ENCODE measurements at places on chromosomes 2 and 18.

GRCh38 chr2:234745347-234745746 lies 206.5 kb upstream of the SH3BP4 start:
- no peak for DNase-seq

DNA sequence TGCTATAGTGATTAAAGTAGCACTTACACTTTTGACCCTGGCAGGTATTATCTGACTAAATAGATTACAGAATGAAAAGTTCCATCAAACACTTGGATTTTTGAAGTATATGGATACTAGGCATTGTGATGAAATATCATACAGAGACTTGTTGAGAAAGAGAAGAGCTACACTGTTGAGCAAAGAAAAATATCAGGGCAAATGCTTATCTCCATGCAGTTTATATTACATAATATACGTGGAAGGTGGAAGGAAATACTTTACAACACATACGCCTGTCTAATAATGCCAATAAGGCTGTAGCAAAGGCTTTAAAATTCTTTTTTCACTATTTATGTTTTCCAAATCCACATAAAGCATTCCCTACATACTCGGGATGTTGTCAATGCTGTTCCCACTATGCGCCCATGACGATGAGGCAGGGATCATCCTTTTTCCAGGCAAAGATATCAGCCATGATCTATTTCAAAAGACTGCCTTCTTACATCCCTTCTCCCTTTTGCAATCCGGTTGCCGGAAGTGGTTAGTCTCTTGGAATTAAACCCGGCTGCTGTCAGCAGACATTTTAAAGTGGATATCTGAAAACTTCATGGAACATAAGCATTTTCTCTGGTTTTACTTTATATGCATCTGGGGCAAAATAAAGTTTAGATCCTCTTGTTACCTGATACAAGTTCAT lies 92.6 kb upstream of the ITGA4 start:
- DNase-seq: peak; percentile 75

DNA sequence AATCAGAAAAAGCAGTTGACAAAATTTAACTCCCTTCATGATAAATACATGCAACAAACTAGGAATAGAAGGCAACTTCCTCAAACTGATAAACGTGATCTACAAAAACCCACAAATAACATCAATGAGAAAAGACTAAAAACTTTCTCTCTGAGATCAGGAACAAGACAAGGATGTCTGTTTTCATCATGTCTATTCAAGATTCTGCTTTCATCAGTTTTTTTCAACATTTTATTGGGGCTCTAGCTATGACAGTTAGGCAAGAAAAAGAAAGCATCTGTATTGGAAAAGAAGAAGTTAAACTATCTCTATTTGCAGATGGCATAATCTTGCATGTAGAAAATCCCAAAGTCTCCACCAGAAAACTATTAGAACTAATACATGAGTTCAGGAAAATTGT lies 12.3 kb upstream of the CHST10 start:
- DNase-seq: no peak

DNA sequence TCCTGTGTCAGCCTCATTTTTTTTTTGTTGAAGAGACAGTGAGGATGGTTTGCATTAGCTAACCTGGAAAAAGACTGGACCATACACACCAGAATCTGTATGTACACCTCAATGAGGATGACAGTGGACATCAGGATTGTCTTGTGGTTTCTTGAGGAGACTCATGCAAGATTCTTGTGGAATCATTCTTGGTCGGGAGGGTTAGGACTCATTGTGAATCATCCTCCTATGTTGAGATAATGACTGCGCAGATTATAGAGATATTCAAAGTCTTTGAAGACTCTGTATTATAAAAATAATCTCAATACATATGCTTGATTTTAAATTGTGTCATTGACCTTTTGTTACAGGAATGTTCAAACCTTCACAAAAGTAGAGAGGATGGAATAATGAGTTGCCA lies 49.1 kb upstream of the DOCK10 start:
- peak; percentile 21 for DNase-seq

DNA sequence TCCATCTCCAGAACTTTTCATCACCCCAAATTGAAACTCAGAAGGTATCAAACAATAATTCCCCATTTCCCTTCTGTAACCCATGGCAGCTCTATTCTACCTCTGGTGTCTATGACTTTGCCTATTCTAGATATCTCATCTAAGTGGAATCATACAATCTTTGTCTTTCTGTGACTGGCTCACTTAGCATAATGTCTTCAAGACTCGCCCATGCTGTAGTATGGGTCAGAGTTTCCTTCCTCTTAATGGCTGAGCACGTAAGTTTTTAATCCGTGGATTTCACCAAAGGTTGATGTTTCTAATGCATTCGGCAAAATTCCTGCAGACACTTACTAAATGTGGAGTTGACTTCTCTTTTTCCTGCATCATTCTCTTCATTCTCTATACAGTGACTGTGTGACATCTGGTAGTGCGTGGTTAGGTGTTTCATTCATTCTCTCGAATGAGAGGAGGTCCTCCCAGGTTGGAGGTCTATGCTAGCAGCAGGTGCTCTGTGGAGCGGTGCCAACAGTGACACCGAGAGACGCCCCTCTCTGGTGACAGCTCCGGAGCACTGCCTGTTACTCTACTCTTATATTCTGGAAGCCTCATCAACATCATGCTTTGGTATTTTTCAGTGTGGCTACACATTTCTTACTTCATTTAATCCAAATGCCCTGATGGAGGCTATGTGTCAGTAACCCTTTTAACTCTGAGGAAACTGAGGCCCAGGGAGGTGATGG lies 50.1 kb downstream of the ATOH8 start:
- DNase-seq: no peak

DNA sequence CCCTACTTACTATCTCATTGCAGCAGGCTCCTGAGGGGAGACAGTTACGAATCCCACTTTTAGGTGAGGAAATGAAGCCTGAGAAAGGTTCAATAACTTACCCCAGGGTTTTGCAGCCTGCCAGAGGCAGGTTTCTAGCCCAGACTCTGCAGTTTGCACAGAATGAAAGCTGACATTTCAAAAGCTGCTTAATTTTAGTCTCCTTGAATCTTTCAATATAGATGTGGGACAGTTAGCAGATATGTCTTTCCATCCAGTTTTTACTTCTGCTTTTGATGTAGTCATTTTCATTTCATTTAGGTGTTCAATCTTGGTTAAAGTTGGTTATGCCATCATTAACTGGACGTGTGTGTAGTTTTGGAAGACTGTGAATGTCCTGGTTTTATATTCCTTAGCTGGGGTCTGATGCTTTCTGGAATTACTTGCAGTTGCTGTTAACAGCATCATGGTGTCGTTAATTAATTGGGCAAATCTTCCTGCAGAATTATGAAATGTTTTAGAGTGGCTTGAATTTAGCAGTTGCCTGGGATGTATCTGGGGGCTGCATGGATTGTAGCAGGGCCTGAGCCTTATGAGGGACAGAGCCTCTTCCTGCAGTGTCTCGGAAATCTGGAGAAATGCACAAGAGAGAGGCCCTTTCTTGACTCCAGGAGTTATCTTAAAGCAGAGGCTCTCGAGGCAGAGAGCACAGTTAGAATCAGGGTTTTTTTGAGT lies 100.8 kb downstream of the ZNF532 start:
- DNase-seq: no peak

Measured in cardiac fibroblast (primary cell).